Activated T-helper 2 cell treated with anti-CD3 and anti-CD28 coated beads, Interferon-gamma antibody, Interleukin-2, Interleukin-4, amounts not matched to agents 10 μg/mL and 5 μg/mL and 100 μg/mL, durations not matched to agents 14 hours and 24 hours and 36 hours (primary cell): ENCODE measurements at places on chromosomes 2 and 18.
A peak's percentile ranks its signal among the peaks of the same experiment; 100 is the strongest.

DNA sequence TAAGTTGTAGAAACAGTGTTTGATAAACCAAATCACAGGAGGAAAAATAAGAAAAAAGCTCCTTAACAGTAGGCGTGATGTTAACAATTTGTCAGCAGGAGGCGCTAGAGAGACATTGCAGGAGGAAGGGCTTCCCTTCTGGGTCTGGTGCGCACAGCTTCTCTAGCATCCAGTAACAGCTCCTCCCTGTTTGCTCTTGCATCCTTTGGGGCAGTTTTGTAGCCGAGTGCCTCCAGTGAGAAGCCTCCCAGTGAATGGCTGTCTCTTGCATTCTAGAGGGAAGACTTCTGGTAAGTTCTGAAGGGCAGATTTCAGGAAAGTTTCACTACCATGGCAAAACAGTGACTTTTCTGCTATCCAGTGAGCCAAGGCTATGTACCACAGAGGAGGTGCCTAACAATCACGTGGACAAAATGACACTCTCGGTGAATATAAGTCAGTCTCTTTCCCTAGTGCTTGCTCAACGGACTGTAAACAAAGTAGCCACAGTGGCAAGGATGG lies 9.5 kb upstream of the ZNF396 start:
- peak; percentile 40 for DNase-seq

- no peak for DNase-seq
Measured at GRCh38 chr2:229268626-229269025, 2.5 kb downstream of the PID1 start.

- DNase-seq: no peak
Measured at GRCh38 chr2:186968277-186968676, 119.3 kb upstream of the ZSWIM2 start.

GRCh38 chr2:207928079-207928478 lies 97.2 kb downstream of the PLEKHM3 start:
- DNase-seq: no peak

DNA sequence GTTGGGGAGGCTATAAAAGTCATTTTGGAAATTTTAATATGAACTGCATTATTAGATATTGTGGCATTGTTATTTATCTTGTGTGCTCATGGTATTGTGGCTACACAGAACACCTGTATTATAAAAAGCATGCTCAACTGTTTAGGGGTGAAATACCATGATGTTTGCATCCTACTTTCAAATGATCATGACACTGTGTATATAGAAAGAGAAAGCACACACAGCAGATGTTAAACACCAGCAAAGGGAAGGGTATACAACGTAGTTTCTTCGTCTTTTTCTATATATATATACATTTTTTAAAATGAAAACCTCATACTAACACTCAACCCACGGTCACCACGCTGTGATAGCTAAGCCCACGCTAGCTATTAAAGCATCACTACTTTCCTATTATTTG lies 27.1 kb downstream of the STARD7 start:
- no peak for DNase-seq

DNA sequence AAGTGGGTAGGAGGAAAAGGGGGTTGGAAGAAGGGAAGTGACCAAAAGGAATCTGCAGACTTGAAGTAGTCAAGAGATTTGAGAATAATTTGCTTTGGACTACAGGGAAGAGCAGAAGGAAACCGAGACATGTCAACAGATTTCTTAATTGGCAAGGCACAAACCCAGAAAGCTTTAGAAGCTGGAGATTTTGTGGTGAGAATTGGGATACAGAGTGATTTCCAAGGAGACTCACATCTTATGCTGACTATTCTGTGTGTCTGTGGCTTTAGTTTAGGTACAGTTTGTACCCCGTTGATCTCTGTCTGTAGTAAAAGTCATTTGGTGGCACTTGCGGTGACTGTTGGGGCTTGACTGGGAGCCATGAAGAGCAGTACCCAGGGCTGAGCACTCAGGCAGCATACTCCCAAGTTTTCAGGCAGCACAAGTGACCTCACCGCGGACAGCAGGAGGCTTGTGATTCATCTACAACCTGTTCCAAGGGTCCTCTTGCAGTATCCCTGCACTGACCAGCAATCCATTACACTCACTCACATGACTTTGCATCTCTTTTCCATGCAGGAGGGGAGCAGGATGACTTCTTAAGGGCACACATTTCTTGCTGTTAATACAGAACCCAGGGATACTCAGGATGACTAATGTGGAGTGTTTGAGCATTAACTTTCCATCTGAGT lies 97.1 kb upstream of the TNP1 start:
- DNase-seq: no peak

DNA sequence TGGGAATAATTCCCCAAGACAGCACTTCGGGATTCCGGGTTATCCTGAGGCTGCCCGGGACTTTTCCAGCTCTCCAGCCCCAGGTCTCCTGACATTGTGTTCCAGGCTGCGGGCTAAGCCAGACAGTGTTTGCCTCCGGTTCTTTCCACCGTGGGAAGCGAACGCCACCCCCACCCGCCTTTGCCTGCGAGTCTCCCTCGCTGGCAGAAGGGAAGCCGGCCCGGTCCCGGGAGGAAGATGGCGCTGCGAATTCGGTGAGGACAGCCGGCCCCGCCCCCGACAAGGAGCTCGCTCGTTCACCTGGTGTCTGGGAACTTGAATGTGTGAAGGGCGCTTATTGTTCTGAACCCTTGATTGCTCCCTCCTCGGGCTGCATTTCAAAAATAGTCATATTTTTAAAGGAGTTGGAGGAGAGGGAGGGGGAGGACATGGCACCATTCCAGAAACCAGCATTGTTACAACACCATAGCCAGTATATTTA lies 2.9 kb downstream of the LRATD1 start:
- DNase-seq: no peak

GRCh38 chr18:70046207-70046606 lies 98.5 kb upstream of the CD226 start:
- DNase-seq: no peak

- no peak for DNase-seq
Measured at GRCh38 chr2:72894514-72894913, 7.3 kb downstream of the SPR start.

DNA sequence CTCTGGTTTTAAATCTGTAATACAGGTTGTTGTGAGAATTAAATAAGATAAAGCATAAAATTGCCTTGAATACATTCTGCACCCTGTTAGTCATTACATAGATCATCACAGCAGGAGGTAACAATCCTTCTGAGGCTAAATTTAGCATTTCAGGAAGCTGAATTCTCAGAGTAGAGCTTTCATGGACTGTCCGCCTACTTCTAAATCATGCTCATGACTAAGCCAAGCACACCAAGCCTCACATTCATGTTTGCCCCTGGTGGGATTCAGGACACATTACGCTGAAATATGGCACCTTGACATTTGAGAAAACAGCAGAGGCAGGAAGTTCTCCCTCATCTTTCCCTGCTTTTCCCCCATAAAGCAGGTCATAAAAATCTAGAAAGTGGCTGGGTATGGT lies 16.6 kb upstream of the PIK3C3 start:
- no peak for DNase-seq

GRCh38 chr2:61450144-61450543 lies 20.7 kb downstream of the USP34 start:
- no peak for DNase-seq

DNA sequence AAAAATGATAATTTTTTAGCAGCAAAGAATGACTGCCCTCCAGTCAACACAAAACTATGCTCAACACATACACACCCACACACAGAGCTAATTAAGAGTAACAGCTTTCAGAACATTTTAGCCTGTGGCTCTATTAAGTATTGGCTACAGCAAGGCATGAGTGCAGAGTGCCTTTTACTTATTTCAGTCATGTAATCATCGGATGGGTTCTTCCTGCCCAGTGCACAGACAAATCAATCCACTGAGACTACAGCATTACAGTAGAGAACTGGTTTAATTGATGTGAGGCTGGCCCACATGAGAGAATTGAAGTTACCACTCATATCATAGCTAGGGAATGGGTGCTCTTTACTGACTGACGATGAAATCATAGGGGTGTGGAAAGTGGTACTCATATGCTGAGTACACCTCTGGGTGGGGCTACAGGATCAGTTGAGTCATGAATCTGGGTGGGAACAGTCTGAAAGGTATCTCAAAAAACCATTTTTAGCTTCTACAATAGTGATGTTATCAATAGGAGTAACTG lies 241.0 kb downstream of the FSIP2 start:
- no peak for DNase-seq

GRCh38 chr18:70422391-70422965 lies 133.6 kb downstream of the SOCS6 start:
- no peak for DNase-seq

- DNase-seq: no peak
Measured at GRCh38 chr2:54347622-54348021, 91.6 kb upstream of the TSPYL6 start.

- DNase-seq: no peak
Measured at GRCh38 chr2:138712212-138712979, 67.8 kb downstream of the NXPH2 start.

DNA sequence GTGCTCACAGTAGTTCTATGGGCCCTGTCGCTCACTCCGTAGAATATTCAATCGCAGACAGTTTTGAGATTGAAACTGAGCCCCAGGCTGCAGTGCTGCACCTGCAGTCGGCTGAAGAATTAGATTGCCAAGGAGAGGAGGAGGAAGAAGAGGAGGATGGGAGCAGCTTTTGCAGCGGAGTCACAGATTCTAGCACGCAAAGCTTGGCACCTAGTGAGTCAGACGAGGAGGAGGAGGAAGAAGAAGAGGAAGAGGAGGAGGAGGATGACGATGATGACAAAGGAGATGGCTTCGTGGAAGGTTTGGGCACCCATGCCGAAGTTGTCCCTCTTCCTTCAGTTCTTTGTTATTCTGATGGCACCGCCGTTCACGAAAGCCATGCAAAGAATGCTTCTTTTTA lies 115.2 kb downstream of the GALNT3 start:
- DNase-seq: no peak

DNA sequence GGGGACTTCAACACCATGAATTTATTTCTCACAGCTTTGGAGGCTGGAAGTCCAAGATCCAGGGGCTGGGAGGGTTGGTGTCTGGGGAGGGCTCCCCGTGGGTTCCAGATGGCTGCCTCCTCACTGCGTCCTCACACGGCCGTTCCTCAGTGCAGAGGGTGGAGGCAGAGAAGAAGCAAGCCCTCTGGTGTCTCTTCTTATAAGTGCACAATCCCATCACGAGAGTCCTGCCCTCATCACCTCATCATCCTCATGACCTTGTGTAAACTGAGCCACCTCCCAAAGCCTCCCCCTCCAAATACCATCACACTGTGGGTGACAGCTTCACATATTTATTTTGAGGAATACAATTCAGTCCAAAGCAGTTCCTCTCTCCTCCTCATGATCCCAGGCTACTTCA lies 26.3 kb downstream of the TMEM163 start:
- no peak for DNase-seq

GRCh38 chr2:229090225-229090624 lies 180.9 kb downstream of the PID1 start:
- DNase-seq: no peak
